Sigmoid colon (tissue), 7 donors: ENCODE measurements at places on chromosomes 6 and 20.
A peak's percentile ranks its signal among the peaks of the same experiment; 100 is the strongest.

- no peak for DNase-seq
Observed at GRCh38 chr6:501891-502601, 110.5 kb downstream of the IRF4 start.

- no peak for DNase-seq
Observed at GRCh38 chr6:108959972-108960582, 111.9 kb downstream of the ARMC2 start.

DNA sequence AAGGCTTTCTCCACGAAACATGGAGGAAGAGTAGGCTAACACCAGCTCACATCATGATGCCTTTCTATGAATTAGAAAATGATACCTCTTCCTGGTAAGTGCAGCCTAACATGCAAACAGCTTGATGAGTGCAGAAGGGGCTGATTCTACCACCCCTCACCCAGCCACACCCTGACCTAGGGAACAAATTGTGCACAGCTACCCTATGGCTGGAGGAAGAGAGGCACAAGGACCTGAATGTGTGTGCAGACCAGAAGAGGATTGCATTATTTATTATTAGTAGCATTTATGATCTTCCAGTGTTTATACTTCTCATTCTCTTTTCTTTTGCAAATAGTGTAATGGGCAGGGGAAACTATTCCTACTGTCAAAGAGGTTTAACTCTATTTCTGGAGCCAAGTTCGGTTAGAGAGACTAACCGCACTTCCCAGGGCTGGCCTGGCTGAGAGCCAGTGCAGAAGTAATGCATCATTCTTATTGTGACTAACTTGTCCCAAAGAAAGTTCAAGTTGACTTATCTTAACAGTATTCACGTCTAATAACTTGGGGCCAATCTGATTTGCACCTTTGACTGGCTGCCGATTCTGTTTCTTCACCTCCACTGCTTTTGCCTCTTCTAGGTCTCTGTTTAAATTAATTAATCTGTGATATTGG, 237.5 kb downstream of the CD83 start:
- peak; percentile 80 for DNase-seq

GRCh38 chr6:48135323-48136084, 24.5 kb upstream of the PTCHD4 start:
- DNase-seq = no peak

GRCh38 chr6:125931733-125932450, 24.7 kb upstream of the HINT3 start:
- DNase-seq = no peak

- DNase-seq = peak; percentile 71
Observed at GRCh38 chr6:143774347-143774746, 68.8 kb upstream of the LTV1 start.

DNA sequence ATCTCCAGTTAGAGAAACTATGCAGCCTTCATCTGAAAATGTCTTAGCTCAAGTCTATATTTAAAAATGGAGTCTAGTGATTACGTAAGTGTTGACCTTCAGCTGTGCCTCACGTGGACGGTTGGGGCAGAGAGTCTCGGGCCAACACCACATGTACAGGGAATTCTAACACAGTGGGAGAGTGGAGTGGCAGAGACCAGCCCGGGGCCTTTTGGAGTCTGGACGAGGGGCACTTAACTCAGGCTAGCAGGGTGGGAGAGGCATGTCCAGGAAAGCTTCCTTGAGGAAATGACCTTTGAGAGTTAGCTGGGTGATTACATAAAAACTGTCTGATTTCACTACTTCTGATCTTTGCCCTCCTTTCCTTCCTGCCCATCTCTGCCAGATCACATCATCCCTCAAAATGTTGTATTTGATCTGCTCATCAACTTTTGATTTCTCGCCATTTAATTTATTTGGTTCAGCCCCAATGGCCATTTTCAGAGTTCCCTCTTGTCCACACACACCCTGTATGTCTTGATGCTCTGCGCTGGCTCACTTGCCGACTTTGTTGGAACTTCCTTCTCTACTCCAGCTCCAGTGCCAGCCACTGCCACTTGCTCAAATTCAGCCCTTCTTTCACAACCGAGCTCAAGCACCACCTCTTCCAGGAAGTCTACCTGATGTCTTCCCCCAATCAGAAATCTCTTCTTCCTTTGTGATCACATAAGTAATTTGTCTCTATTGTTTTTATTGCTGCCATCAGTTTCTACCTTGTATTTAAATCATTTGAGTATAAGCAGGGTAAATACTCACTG, 2.6 kb downstream of the ARMC2 start:
- DNase-seq = no peak

DNA sequence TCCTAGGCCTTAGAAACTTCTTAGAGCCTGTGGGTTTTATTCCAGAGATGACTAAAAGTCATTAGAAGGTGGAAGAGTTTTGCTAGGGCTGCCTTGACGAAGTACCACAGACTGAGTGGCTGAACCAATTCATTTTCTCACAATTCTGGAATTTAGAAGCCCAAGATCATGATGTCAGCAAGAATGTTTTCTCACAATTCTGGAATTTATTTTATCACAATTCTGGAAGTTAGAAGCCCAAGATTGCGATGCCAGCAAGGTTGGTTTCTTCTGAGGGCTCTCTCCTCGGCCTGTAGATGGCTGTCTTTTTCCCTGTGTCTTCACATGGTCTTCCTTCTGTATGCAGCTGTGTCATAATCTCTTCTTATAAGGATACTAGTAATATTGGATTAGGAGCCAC, 672.9 kb upstream of the MARCKS start:
- DNase-seq = no peak

DNA sequence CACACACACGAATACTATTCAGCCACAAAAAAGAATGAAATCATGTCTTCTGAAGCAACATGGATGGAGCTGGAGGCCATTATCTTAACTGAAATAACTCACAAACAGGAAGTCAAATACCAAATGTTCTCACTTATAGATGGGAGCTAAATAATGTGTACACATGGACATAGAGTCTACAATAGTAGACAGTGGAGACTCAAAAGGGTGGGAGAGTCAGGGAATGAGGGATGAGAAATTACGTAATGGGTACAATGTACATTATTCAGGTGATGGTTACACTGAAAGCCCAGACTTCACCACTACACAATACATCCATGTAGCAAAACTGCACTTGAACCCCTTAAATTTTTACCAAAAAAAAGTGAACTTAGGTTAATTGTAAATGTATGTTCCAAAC, 160.4 kb downstream of the TASP1 start:
- DNase-seq = no peak
